ENCODE measurements at places on chromosomes 1 and 21.

DNA sequence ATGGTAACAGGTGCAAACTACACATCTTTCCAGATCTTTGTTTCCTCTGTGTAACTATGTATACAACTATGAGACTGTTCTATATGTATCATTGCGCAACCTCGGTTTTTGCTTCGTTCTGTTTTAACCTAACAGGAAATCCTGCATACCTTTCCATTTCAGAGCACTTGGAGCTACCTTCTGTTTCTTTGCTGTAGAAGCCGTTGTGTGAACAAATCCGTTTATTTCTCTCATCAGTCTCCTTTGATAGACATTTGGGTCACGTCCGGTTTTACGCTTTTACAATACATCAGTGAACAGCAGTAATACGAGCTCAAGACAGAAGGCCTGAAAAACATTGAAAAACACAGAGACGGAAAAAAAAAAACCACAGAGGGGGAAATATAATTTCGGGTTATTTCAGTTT is 10.5 kb downstream of the ATP5IF1 start:
- peak; percentile 47 for DNase-seq

DNA sequence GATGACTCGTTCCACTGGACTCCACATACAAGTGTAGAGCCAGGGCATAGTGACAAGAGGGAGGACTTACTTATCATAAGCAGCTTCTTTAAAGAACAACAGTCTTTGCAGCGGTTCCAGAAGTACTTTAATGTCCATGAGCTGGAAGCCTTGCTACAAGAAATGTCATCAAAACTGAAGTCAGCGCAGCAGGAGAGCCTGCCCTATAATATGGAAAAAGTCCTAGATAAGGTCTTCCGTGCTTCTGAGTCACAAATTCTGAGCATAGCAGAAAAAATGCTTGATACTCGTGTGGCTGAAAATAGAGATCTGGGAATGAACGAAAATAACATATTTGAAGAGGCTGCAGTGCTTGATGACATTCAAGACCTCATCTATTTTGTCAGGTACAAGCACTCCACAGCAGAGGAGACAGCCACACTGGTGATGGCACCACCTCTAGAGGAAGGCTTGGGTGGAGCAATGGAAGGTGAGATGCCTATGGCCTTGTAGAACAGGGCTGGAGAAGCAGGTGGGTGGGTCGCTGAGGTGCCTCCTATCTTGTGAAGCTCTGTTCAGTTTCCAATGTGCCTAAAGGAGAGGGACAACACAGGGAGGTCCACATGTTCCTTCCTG is 12.1 kb downstream of the MIA3 start:
- peak; percentile 52 for DNase-seq

DNA sequence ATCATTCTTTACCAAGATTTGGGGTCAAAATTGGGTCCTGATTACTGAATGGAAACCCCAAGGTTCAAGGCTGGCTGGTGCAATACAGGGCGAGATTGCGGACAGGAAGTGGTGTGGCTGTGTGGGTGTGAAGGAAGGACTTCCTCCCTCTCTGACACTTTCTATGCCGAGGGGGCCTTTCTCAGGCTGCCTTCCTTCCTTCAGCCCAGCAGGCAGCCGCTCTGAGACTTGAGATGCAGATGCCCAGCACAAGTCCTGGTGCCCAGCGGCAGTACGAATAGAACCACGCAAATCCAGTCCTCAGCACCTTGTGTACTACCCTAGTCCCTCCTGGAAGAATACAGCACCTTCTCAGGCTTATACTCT is 16.3 kb downstream of the BATF3 start:
- DNase-seq, result no peak

GRCh38 chr1:171431994-171432393 is 53.3 kb upstream of the PRRC2C start:
- no peak for DNase-seq

DNA sequence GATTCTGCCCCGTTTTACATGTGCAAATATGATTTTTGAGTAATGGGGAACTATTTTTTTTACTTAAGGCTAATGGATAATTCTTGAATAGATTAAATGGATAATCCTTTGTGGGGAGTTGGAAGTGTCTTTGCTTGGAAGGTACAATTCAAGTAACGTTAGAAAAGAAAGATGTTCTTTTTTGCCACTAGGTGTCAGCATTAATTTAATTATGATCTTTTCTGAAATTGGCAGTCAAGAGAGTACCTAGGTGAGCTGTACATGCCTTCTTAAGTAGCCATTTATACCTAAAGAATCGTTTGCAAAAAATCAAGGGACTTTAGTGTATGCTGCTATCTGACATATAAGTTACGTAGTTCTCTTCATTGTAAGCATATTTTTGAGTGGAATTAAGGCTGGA is 2.2 kb downstream of the FBXO28 start:
- peak; percentile 68 for DNase-seq

DNA sequence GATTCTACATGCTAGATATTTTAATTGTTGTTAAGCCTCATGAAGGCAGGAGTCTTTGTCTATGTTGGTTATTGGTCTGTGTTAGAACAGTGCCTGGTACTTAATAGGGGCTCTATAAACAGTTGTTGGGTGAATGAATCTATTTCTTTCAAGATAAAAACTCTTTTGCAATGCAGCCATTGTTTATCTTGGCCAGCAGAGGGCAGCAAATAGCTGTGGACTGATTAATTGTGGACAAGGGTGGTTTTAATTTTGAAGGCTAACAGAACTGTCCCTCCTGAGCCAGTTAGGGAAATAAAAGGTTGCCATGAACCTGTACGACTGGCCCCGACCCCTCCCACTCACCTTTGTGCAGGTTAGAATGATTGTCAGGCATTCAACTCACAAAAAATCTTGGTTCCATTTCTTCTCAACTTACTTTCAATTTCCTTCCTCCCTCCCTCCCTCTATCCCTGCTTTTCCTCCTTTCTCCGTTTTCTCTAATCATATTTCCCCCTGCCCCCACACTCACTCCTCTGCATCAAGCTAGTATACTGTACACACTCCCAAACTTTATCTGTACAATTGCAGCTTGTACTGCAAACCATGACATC is 66.3 kb upstream of the DIRAS3 start:
- DNase-seq, result peak; percentile 61

DNA sequence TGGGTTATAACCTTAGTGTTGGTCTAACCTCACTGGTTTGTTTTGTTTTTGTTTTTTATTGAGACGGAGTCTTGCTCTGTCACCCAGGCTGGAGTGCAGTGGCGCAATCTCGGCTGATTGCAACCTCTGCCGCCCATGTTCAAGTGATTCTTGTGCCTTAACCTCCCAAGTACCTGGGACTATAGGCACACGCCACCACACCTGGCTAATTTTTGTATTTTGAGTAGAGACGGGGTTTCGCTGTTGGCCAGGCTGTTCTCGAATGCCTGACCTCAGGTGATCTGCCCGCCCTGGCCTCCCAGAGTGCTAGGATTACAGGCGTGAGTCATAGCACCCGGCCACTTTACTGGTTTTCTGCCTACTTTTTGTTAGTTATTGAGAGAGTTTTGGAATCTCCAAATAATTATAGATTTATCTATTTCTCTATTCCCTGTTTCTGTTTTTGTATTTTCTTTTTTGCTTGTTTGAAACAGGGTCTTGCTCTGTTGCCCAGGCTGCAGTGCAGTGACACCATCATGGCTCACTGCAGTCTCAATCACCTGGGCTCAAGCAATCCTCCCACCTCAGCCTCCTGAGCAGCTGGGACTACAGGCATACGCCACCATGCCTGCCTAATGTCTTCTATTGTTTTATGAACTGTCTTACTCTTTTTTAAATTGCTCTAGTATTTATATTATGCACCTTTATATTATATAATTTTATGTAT is 21.4 kb downstream of the SMG7 start:
- no peak for DNase-seq

DNA sequence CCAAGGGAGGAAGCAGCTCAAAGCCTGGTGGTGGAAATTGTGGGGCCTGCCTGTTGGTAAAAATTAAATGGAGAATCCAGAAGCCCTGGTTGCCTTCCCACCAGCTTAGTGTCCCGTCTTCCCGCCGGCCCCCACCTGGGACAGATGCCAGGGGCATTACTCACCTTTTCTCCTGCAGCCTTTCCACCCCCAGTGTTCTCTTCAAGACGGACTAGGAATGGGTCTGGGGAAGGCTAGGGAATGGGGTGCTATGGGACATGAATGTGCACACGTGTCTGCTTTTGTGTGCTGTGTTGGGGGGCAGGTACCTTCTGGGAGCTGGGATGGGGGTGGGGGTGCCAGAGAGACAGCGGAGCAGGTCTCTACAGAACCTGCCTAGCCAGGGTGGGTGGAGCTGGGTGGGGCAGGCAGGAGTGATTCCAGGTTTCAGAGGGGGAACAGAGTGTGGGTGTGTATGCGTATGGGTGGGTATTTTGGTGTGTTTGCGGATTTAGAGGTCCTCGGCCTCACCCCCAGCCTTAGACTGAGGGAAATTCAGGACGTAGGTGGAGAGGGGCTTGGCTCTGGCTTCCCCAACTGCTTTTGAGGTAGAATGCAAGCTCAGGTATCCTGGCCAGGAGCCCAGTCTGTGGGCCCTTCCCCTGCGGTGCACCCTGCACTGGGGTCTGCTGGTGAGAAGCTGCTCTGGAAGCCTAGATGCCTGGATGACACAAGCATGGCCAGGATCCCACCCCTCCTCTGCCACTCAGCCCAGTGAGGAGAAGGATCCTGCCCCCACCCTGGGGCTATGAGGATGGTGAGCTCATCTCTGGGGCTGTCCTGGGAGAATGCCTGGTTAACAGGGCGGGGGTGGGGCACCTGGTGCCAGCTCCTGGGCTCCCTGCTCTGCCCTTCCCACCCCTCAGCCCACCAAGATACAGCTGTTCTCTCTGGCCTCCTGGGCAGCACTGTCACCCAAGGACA is 7.8 kb downstream of the VANGL2 start:
- DNase-seq, result no peak

- DNase-seq, result no peak
Measured at GRCh38 chr1:147773215-147773715, 12.9 kb upstream of the GJA5 start.

GRCh38 chr1:177809819-177810218 is 160.0 kb downstream of the SEC16B start:
- DNase-seq, result peak; percentile 2
